Stimulated activated CD4-positive, alpha-beta T cell treated with anti-CD3 and anti-CD28 coated beads, Interleukin-2, amount 100 ng/mL, for 4 hours (primary cell): ENCODE measurements at places on chromosomes 1 and 21.

GRCh38 chr1:180623579-180624347, 8.1 kb upstream of the XPR1 start:
- DNase-seq: no peak

DNA sequence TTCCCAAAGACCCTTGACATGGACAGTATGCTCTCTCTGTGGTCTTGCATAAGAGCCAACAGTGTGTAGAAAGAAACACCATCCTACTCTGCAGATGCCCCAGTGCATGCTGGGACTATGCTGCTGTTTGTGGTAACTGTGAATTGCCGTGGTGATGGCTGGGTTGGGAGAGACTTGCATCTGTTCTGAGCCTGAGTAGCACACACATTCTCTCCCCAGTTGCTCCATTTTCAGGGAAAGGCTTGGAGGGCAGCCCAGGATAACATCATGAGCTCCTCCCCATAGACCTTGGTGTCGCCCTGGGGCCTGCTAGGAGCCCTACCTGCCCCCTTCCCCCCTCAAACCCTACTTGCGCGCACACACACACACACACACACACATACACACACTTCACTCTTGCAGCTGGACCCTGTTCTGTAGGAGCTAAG, 120.9 kb upstream of the IPO9 start:
- DNase-seq: no peak

DNA sequence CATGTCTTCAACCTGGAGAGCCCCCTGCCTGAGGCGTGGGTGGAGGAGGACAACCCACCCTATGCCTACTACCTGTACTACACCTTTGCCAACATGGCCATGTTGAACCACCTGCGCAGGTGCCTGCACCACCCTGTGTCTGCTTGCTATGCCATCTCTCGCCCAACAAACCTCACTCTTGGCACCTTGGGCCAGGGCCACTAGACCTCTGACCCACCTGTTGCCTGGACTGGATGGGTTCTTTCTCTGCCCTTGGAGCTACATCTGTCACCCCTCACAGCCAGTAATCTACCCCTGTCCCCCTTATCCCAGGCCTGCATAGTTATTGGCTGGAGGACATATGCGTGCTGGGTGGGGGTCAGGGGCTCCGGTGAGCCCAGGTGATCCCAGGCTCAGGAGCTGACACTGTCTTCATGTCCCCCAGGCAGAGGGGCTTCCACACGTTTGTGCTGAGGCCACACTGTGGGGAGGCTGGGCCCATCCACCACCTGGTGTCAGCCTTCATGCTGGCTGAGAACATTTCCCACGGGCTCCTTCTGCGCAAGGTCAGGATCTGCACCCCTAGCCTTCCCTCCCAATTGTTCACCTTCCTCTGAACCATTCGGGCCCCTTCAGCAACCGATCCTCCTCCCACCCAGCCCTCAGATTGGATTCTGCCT, 9.9 kb downstream of the AMPD2 start:
- DNase-seq: no peak

- DNase-seq: no peak
These were observed 147.2 kb downstream of the PEX14 start for GRCh38 chr1:10621906-10622305.

GRCh38 chr1:197633447-197634078, 141.7 kb downstream of the DENND1B start:
- DNase-seq: no peak

GRCh38 chr1:22452481-22452957, 868 bp downstream of the ZBTB40 start:
- DNase-seq: no peak

GRCh38 chr21:26956813-26957212, 10.1 kb downstream of the ADAMTS5 start:
- no peak for DNase-seq

GRCh38 chr1:114037631-114037890, 58.3 kb downstream of the OLFML3 start:
- DNase-seq: no peak

GRCh38 chr21:33169359-33169758, 60.4 kb upstream of the IFNAR2 start:
- no peak for DNase-seq

DNA sequence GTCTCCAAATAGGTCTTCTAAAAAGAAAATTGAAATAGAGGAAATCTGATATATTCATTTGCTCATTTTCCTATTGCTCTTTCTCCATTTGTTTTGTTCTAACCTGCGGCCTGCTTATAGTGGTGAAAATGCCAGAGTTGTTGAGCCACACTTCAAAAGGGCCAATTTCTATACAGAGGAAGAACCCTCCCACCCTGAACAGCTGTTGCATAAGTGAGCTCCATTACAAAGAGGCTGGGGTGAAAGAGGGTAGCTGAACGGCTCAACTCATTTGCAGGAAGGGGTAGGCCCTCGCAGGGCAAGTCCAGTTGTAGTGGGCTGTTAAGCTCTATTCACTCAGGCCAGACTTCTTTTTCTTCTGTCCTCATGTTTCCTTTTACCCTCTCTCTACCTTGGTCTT, 8.8 kb downstream of the ADCY10 start:
- DNase-seq: no peak

GRCh38 chr1:84152649-84153056, 8.6 kb downstream of the PRKACB start:
- DNase-seq: no peak

- no peak for DNase-seq
These were observed 5.9 kb upstream of the SLC6A9 start for GRCh38 chr1:44037154-44037553.

DNA sequence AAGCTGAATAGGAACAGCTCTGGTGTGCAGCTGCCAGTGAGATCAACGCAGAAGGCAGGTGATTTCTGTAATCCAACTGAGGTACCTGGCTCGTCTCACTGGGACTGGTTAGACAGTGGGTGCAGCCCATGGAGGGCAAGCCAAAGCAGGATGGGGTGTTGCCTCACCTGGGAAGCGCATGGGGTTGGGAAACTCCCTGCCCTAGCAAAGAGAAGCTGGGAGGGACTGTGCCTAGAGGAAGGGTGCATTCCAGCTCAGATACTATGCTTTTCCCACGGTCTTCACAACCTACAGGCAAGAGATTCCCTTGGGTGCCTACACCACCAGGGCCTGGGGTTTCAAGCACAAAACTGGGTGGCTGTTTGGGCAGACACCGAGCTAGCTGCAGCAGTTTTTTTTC, 183.2 kb downstream of the DNM3 start:
- DNase-seq: no peak

- DNase-seq: no peak
These were observed 8.5 kb downstream of the CD5L start for GRCh38 chr1:157833145-157833544.

- no peak for DNase-seq
These were observed 321.5 kb downstream of the NPHP4 start for GRCh38 chr1:5670590-5671350.

DNA sequence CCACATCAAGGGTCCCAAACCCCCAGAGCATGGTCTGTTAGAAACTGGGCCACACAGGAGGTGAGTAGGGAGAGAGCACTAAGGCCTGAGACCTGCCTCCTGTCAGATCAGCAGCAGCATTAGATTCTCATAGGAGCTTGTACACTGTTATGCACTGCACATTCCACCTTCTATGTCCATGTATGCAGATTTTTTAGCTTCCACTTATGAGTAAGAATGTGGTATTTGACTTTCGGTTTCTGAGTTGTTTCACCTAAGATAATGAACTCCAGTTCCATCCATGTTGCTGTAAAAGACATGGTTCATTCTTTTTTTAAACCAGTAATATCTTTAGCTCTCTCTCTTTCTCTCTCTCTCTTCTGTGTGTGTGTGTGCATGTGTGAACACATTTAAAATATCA, 663 bp upstream of the GBP6 start:
- DNase-seq: no peak

DNA sequence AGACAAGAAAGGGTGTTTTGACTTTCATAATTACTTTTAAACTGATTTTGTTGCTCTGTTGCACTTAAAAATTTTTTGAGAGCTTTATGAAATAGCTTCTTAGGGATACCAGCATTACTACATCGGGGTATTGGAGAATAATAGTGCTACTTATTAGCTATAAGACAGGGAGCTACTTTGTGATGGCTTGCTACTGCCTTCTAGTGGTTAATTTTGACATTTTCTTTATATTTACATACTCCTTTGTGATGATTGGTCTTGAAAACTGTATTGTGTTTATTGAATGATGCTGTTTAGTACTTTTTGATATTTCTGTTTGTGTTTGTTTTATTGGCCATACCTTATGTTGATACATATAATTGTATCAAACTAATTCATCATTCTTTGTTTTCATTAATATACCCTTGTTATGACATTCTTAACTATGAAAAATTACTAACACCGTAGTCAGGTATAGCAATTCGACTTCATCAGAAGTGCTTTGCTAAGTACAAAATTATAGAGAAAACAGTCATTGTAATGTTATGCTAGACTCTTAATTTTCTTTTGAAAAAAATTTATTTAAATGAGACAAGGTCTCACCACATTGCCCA, 85.5 kb downstream of the CLIC4 start:
- DNase-seq: no peak

DNA sequence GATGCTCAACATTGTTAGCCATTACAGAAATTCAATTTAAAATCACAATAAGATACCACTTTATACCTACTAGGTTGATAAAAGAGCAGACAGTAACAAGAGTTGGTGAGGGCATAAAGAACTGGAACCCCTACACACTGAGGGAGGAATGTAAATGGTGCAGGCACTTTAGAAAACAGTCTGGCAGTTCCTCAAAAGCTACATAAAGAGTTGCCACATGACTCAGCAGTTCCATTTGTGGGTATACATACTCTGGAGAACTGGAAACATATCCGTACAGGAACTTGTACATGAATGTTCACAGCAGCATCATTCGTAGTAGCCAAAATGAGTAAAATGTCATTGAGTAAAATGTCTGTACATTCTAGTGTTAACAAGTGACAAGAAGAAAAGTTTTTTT, 17.0 kb downstream of the NSL1 start:
- DNase-seq: no peak

GRCh38 chr1:113199760-113200455, 126.9 kb downstream of the LRIG2 start:
- DNase-seq: no peak

DNA sequence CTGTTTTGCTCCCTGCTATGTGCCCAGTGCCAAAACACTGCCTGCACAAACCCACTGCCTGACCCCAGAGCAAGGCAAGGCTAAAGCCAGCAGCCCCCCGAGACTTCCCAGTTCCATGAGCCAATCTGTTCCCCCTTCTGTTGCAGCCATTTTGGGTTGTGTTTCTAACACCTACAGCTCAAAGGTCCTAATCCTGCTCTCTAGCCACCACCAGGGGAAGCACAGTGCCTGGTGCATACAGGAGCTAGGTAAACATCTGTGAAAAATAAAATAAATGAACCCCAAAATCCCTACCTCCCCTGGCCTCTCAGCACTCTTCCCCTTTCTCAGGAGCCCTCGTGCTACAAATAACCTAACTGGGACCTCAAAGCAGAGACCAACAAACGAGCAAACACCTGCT, 190.2 kb downstream of the MATN1 start:
- DNase-seq: no peak

DNA sequence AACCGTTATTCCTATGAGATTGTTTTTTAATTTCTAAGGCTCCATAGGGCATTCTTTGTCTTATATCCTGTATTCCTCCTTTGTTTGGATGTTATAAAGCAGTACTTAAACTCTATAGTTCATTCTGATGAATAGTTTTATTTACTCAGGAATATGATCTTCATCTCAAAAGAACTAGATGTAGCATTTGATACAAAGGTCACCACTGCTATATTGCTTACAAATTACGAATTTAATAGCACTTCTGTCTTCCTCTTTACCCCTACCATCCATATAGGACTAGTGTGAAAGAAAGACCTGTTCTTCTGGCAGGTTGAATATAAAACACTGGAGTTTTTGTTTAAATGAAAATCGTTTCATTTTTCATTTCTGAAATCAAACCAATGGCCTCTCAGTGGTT, 468.1 kb upstream of the CXADR start:
- no peak for DNase-seq
